ENCODE measurements at places on chromosomes 1 and 21.
A peak's percentile ranks its signal among the peaks of the same experiment; 100 is the strongest.

GRCh38 chr1:87132284-87132870 is 196.3 kb upstream of the LMO4 start:
- DNase-seq: no peak

GRCh38 chr1:96096613-96097321 is 624.8 kb upstream of the PTBP2 start:
- DNase-seq: no peak

GRCh38 chr1:67789551-67789950 is 43.7 kb downstream of the GNG12 start:
- DNase-seq: no peak

DNA sequence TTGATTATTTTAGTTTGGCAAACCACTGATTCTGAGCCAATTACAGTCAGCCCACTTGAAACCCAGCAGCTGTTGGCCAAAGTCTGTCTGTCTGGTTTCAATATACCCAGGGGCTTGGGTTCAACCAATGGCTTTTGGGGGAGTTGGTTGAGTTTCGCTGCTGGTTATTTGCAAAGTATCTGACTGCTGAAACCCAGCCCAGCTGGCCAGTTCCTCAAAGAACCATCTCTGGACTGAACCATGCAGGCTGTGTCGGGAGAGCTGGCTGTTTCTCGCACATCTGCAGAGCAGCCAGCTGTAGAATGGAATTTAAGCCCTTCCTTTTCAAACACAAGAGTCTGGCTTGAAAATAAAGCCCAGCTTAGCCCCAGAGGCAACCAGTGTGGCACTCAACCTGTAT is 66.0 kb upstream of the PAX7 start:
- no peak for DNase-seq

- DNase-seq: no peak
These were observed 126.2 kb downstream of the SIK1 start for GRCh38 chr21:43300496-43301408.

DNA sequence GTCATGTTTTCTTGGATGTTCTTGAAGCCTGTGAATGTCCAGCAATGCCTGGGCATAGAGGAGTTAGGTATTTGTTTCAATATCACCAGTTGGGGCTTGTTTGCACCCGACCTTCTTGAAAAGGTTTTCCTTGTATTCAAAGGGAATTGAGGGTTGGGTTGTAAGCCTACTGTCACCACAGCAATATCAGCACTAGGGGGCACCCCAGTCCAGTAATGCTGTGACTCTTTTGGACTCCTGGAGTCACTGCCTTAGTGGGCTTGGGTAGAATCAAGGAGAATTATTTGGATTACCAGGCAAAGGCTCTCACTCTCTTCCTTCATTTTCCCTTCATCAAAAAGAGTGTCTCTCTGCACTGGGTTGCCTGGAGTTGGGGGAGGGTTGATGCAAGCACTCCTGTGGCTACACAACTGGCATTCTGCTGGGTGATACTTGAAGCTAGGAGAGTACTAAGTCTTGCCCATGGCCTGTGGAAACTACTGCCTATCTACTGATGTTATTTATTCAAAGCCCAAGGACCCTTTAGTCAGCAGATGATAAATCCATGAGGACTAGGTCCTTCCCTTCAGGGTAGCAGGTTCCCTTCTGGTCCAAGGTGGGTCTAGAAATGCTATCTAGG is 34.5 kb downstream of the OR10R2 start:
- peak; percentile 10 for DNase-seq

- no peak for DNase-seq
These were observed 12.7 kb upstream of the IKBKE start for GRCh38 chr1:206457408-206458120.

DNA sequence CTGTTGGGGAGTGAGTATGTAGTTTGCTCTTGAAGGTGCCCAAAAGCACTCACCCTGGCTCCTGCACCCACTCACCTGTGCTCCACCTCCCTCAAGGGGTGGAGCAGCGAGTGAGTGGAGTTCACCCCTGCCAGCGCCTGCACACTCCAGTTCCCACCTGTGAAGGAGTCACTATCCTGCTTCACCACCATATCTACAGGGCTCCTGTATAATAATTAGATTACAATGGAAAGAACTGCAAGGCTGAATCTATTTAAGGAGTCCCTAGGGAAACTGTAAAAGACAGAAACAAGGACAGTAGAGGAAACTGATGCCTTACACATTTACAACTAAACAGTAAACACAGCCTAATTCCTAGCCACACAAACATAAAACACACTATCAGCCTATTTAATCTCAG is 4.1 kb downstream of the DNAI4 start:
- no peak for DNase-seq

DNA sequence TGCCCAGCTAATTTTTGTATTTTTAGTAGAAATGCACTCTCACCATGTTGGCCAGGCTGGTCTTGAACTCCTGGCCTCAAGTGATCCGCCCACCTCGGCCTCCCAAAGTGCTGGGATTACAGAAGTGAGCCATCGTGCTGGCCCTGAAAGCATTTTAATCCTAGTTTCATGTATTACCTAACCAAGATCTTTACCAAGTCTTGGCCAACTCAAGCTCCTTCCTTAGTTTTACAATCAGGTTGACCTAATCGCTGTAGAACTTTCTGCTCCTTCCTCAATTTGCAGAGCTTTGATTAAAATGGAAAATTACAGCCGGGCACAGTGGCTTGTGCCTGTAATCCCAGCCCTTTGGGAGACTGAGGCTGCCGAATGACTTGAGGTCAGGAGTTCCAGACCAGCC is 3.2 kb upstream of the TMEM63A start:
- DNase-seq: no peak

GRCh38 chr1:110436635-110437034 is 14.3 kb upstream of the PROK1 start:
- DNase-seq: no peak

GRCh38 chr1:119308130-119308700 is 60.4 kb upstream of the HAO2 start:
- no peak for DNase-seq

DNA sequence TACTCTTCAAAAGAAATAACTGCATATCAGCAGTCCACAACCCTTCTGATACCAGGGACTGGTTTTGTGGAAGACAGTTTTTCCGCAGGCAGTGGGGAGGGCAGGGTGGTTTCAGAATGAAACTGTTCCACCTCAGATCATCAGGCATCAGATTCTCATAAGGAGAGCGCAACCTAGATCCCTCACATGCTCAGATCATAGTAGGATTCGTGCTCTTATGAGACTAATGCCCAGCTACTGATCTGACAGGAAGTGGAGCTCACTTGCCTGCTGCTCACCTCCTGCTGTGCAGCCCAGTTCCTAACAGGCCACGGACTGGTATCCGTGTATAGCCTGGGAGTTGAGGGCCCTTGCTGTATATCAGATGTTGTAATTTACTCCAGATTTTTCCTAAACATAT is 11.5 kb downstream of the RO60 start:
- no peak for DNase-seq

- DNase-seq: no peak
These were observed 33.6 kb upstream of the RAVER2 start for GRCh38 chr1:64711266-64711665.

GRCh38 chr1:239858529-239858928 is 233.2 kb upstream of the FMN2 start:
- no peak for DNase-seq
